ENCODE measurements at places on chromosomes 3 and 15.

DNA sequence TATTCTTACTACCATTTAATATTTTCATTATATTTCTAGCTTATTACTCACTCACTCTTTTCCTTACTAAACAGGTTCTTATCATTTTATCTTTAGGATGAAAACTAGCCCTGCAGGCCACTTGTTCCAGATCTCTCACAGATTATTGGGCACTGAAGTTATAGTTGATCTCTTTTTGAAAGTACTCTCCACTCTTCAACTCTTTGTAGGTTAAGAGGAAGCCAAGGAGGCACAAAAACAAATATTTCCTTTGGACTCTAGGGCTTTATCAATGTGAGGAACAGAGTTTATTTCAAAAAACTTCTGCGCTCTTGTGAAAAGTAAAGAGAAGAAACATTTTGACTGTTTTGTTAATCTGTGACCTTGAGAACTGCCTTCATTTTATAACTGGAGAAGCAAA, 96.0 kb upstream of the NPHP3 start:
- DNase-seq = no peak

DNA sequence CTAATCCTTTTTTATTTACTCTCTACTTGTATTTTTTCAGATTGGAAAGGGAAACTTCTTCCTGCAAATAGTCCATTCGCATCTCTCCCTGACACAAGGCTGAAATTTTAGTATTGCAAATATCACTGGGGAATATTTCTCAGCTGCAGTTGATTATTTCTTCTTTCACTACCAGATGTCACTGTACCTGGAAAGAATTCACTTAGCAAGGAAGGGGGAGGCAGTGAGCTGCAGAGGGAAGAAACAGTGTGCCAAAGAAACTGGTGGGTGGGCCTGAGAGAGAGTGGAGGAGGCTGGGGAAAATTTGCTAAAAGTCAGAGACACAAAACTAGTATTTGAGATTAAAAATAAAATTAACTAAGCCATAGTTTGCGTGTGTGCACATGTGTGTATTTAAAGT, 142.3 kb upstream of the STT3B start:
- DNase-seq = no peak

DNA sequence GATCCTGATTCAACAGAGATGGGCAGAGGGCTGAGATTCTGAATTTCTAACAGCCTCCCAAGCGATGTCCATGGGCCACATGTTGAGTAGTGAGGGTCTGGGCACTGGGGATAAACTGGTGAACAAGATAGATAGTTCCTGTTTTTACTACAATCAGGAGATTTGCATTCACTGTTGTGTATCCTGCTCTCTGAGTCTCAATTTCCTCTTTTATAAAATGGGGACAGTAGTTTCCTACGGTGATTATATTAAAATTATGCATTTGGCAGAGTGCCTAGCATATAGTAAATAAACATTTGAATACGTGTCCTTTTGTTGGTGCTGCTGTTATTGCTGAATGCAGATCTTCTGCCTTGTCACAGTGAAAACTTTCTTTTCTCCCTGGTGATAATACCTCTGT, 102.5 kb downstream of the MYH15 start:
- no peak for DNase-seq

DNA sequence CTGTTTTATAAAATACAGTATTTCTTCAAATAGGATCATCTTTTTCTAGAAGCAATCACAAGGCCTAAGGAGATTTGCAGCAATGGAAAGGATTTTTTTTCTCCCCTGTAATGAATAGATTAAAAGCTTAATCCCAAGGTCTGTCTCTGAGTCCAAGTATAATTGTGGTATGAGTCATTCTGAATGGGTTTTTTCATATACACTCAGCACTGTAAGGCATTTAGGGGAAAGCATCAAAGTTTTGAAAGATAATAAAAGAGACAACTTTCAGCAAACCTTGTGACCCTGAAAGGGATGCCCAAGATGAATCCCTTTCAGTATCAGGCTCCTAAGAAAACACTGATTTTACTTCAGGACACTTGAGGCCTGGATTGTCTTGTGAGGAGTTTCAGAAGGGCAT, 23.3 kb upstream of the LARS2 start:
- no peak for DNase-seq

GRCh38 chr15:89341316-89342005, 6.8 kb upstream of the POLG start:
- no peak for DNase-seq

DNA sequence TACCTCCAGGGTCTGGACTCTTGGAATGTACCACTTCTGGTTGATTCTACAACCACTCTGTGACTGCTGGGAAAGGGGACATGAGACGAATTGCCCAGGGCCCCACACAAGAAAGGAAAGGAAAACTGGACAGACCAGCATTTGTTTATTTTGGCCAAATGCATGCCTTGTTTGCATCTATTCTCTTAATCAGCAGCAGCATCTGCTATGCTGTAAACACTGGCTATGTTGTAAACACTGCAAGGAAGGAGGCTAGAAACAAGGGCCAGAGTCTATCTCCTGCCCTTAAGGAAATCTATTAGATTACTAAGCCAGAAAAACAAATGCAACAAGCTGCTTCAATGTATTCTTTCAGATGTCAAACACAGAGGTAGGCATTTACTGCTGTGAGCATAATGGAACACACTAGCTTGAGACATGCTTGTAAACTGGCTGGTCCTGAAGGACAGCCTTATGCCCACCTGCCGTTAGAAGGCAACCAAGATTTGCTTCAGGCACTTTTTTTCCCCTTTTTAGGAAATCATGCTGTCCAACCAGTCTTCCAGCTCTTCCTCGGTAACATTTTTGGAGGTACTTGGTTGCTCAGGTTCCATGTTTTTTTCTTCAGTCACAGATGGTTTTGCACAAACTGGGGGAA, 102.1 kb upstream of the CHRM5 start:
- no peak for DNase-seq

DNA sequence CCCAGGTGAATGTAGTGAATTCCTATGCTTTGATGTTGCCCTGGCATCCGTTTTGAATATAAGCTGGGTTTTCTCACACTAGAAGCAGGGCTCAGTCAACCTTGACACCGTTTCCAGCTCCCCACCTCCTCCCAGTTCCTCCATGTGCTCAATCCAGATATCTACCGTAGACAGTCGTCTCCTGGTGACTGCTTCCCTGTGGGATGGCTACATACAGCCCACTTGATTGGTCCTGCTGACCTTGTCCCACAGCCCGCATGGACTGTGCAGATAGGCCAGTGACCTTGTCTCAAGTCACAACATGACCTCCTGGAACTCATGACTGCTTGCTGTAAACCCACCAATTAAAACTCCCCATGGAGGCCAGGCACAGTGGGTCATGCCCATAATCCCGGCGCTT, 8.1 kb downstream of the SEMA7A start:
- no peak for DNase-seq

DNA sequence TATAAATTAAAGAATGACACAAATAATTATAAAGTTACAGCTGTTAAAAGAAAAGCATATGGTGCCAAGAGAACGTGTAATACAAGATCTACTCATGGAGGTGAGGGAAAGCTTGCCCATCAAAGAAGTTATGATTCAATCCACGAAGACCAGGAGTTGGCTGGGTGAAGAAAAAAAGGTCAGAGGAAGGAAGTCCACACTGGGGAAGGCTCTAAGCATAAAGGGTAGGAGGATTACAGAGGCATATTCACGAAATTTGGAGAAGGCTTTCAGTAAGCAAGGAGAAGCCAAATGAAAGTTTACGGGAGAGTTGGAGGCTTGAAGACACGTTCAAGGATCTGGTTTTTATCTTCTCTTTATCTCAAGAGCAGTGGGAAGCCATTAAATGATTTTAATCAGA, 1.8 kb upstream of the TGFBR2 start:
- no peak for DNase-seq

- no peak for DNase-seq
Measured at GRCh38 chr3:149315694-149316093, 17.7 kb downstream of the TM4SF18 start.

GRCh38 chr3:149772861-149773260, 19.5 kb downstream of the ANKUB1 start:
- no peak for DNase-seq

DNA sequence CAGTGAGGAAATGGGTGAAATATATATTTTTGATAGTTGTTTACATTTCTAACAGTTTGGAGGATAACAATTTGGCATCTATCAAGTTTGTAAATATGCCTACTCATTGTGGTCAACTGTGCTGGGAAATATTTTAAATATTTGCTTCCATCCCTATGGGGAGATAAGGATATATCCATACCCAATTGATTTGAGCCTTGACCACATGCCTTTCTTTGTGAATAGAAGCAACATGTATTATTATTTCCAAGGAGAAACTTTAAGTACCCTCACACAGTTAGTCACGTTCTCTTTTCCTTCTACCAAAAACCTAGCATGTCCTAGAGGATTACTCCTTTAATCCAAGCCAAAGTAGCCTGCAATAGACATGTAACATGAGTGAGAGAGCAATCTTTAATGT, 245.4 kb upstream of the CBLB start:
- DNase-seq = no peak

- peak; percentile 9 for DNase-seq
Measured at GRCh38 chr3:138578141-138578540, 15.9 kb downstream of the CEP70 start.

GRCh38 chr3:23991683-23992628, 46.9 kb downstream of the NR1D2 start:
- DNase-seq = no peak

- DNase-seq = no peak
Measured at GRCh38 chr3:123258811-123259420, 57.2 kb downstream of the SEC22A start.

- no peak for DNase-seq
Measured at GRCh38 chr3:132657869-132658747, 1.5 kb downstream of the ACAD11 start.

GRCh38 chr3:184639351-184639750, 72.5 kb downstream of the MAGEF1 start:
- no peak for DNase-seq

DNA sequence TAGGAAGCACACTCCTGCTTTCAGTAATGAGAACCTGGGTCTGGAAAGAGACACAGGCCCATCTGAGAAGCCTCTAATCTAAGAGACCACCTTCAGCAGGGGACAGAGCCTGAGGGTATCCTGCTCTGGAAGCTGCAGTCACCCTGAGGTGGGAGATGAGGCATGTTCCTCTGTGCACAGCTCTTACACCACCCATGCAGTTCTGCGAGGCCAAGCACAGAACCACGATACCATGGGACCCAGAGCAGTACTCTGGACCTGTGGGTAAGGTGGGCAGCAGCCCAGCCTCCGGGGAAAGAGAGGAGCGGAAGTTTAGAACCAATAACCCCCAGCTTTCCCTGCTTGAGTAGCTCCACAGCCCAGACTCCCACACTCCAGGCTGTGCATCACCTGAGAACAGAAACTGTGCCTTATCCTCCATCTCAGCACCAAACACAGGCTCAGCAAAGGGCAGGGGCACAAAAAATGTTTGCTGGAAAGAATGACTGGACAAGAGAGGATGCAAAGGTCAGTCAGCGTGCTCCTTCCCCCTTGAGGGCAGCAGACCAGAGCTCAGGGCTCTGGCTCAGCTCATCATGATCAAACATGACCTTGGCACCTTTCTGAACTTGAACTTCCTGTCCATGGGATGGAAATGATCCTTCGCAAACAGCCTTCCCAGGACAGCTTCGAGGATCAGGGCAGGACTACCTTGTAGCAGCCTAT, 43.1 kb downstream of the RBPMS2 start:
- peak; percentile 67 for DNase-seq

DNA sequence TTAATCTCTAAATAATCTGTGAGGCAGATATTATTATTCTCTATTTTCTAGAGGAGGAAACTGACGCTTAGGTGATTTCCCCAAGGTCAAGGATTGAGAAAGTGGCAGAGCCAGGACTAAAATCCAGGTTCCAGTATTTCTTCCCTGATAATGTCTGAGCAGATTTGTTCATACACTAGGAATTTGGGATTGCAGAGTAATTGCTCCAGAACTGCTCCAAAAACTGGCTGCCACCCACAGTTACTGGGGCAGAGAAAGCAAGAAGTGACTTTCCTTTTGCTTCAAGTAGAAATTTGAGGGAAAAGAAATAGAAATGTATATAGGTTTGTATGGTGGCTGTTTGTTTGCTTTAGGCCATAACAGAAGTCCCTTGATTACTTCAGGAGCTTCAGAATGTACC, 60.6 kb downstream of the SLC12A8 start:
- DNase-seq = no peak

DNA sequence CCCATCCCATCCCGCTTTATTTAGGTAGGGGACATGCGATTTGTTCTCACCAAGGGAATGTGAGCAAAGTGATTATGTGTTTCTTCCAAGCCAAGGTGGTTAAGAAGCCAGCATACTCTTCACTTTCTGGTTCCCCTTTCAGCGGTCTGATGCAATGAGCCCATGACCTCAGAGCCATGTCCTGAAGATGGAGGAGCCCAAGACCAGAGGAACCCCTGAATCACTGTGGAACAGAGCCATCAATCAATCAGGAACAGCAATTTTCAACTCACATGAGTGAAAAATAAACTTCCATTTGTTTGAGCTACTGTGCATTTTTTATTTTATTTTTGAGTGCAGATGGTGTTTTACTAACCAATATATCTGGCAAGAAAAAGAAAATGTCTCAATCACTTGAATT, 10.8 kb downstream of the THRB start:
- DNase-seq = no peak

DNA sequence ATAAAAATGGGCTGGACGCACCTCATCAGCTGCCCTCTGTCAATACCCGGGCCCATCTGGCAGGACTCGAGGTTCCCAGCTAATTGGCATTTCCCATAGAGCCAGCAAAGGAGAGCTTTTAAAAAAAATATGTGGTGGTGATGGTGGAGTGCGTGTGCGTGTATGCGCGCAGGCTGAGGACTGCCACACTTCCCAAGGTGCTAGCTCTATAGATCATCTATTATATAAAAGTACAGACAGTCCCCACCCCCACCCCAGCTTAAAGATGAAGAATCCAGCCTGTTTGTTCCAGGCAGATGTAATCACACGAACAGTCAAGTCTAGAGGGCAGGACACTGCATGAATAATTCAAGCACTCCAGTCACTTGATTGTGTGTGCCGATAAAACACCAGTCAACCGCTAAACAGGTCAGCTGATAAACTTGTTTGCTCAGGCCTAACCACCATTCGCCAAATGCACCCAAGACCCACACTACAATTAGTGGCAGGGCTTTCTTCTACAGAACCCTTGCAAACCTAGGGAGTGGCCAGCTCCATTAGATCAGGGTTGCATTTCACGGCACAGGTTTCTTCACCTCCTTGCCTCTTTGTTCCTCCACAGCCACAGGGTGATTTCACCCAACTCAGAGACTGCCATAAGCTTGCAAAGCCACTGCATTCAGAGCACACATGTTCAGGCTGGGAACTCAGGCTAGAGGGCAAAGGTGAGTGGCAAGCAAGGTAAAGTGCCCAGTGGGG, 5.8 kb downstream of the TLE3 start:
- no peak for DNase-seq

DNA sequence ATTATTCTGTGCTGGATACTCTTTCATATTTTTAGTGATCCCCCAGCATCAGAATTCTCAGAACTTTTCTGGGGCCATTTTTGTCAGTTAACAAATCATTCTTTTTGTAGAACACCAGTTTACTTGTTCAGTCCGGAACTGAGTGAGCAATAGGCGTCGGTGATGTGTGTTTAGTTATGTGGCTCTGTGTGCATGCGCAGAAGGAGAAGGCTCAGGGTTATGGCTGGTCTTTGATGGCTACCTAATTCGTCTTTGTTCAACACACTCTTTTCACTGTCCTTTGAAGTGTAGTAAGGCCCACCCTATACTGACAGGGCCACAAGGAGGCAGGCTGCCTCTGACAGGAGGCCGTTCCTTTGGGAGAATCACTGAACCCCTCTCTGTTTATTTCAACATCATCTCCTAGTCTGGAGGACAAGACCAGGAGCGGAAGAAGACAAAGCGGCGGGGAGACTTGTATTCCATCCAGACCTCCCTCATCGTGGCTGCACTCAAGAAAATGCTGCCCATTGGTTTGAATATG, 158.2 kb upstream of the CHRM5 start:
- DNase-seq = no peak

Measured in stimulated activated naive B cell treated with anti-CD40 and anti-IgM and Interleukin-4, amounts not matched to agents 10 μg/mL and 1 μg/mL and 100 μg/mL, for 72 hours (primary cell).